ENCODE measurements at places on chromosomes 12 and 14.

DNA sequence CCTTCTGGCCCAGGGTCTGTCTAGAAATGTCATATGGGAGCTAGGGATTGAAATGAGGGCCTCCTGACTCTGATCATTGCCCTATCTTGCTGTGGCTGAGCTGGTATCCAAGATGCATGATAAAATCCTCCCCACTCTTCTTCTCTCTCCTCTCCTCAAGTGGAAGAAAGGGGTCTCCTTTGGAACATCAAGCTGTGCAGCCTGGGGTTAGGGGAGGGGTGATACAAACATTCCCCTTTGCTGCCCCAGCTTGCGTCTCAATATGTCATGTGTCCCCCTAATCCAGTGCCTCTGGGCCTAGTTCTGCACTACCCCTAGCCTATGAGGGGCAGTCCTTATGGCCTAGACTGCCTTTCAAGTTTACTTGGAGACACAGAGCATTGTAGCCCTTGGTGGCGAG, 8.5 kb downstream of the RDH16 start:
- H3K4me1 ChIP-seq: no peaks in the 10 kb centered on the region
- no peak overlapping the region for H3K4me3 ChIP-seq
- peaks cover 25% of the 10 kb centered on the region for H3K27me3 ChIP-seq
- H3K36me3 ChIP-seq: no peaks in the 10 kb centered on the region
- no peak overlapping the region for H3K27ac ChIP-seq

- no peak for DNase-seq
- H3K4me1 ChIP-seq: peaks cover 11% of the 10 kb centered on the region
- H3K27me3 ChIP-seq: no peaks in the 10 kb centered on the region
- no peaks in the 10 kb centered on the region for H3K36me3 ChIP-seq
- no peak overlapping the region for H3K4me3 ChIP-seq
These were observed 4.6 kb upstream of the POU6F1 start for GRCh38 chr12:51222461-51222860.

- H3K36me3 ChIP-seq: peaks cover 17% of the 10 kb centered on the region
- no peak overlapping the region for H3K27ac ChIP-seq
- DNase-seq: no peak
These were observed 56.4 kb downstream of the PTGER2 start for GRCh38 chr14:52370406-52370935.

- H3K27ac ChIP-seq: peak overlapping the region; percentile 11
- no peak for DNase-seq
- no peak overlapping the region for H3K4me3 ChIP-seq
- no peaks in the 10 kb centered on the region for H3K27me3 ChIP-seq
- H3K4me1 ChIP-seq: peaks cover 38% of the 10 kb centered on the region
These were observed 98.5 kb downstream of the RFLNA start for GRCh38 chr12:124393414-124393790.

- DNase-seq: no peak
- no peak overlapping the region for H3K27ac ChIP-seq
- H3K27me3 ChIP-seq: no peaks in the 10 kb centered on the region
- no peaks in the 10 kb centered on the region for H3K36me3 ChIP-seq
These were observed 122.2 kb downstream of the NTS start for GRCh38 chr12:85996280-85996679.

DNA sequence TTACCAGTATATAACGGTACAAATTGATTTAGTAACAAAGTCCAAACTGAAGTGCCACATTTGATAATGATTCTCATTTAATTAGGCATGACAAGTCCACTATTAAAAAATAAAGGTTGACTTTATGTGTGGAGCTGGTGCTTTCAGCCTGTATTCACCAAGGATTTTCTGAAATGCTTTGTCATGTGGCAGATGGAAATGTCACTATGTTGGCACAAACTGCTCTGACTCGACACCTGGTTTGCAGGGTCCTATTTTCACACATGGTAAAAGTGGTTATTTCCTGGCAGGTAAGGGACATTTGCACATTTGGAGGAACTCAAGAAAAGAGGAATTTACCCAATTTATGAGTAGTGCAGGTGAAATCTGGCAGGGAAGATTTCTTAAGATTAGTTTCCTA, 572.6 kb upstream of the MDGA2 start:
- H3K4me3 ChIP-seq: no peak overlapping the region
- DNase-seq: no peak
- H3K27ac ChIP-seq: no peak overlapping the region
- no peaks in the 10 kb centered on the region for H3K36me3 ChIP-seq
- H3K27me3 ChIP-seq: no peaks in the 10 kb centered on the region

DNA sequence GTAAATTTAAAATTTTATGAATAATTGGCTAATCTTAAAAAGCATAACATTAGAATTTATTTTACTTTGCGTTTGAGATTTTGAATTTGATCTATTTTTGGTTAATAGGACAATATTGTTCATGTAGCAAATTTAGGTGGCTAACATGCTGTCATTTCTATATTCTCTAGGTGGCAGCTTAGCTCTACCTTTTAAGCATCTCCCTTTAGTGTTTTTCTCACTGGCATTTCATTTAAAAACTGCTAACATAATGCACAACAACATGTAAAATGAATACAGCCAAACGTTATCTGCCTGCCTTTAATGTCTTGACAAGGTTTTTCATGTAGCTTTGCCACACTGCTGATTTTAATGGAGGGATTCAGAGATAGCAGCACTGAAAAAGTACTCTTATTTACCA, 272.4 kb upstream of the FBXO33 start:
- H3K4me1 ChIP-seq: no peaks in the 10 kb centered on the region
- no peak overlapping the region for H3K27ac ChIP-seq
- no peaks in the 10 kb centered on the region for H3K36me3 ChIP-seq
- no peak overlapping the region for H3K4me3 ChIP-seq
- H3K27me3 ChIP-seq: no peaks in the 10 kb centered on the region

DNA sequence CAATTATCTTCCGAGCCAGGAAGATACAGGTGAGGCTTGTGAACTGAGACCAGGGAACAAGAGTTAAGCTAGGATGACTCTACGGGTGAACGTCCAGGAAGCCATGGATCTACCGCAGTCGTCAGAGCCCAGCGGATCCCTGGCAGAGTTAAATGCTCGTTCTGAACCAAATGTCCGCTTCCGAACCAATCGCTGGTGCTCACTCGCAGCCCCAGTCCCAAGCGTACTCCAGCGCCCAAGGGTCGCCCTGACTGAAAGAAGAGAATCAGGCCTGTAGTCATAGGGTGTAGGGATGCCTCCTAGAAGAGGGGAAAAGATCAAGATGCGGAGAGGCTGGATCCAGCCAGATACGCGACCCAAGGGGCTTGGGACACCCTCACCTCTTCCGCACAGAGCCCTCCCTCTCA, 283 bp downstream of the VIPAS39 start:
- DNase-seq: no peak
- peak overlapping the region; percentile 100 for H3K27ac ChIP-seq

DNA sequence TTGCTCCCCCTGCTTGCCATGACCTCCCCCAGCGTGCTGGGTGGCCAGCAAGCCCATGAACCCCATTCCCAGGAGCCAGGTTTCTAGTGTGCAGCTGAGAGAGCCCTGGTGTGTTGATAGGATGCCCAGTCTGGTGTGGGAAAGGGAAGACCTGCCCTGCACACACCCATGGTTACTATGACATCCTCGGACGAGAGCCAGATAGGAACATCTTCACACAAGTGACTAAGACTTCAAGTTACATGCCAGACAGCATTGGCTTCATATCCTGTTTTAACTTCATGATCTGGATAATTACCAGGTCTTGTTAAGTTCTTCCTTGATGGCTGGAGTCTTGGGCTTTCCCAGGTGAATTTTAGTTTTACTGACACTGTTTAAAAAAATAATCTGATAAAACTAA, 196.6 kb upstream of the EGLN3 start:
- H3K4me3 ChIP-seq: no peak overlapping the region
- no peak overlapping the region for H3K27ac ChIP-seq
- H3K4me1 ChIP-seq: no peaks in the 10 kb centered on the region
- no peaks in the 10 kb centered on the region for H3K36me3 ChIP-seq
- peaks cover 3% of the 10 kb centered on the region for H3K27me3 ChIP-seq
- no peak for DNase-seq

DNA sequence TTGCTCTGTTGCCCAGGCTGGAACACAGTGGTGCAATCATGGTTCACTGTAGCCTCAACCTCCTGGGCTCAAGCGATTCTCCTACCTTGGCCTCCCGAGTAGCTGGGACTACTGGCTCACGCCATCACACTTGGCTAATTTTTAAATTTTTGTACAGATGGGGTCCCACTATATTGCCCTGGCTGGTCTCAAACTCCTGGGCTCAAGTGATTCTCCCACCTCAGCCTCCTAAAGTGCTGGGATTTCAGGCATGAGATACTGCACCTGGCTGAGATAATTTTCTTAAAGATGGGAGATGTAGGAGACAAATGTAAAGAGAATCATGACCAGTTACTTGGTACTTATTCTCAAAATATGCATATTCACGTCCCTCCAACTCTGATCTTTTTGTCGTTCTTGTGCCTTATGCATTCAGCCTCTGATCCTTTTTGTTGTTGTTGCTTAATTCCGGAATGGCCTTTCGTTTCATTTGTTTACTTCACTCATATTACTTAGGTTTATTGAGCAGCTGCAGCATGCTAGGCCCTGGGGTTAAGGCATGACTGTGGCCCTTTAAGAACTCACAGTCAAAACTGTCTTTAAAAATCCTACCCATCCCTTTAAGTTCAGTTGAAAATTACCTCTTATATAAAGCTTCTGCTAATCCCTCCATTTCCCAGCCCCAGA, 8.9 kb downstream of the RBMS2 start:
- H3K27me3 ChIP-seq: peaks cover 3% of the 10 kb centered on the region
- H3K4me1 ChIP-seq: no peaks in the 10 kb centered on the region
- no peak for DNase-seq
- no peak overlapping the region for H3K27ac ChIP-seq

GRCh38 chr14:66249544-66249943, 236.6 kb upstream of the CCDC196 start:
- peaks cover 15% of the 10 kb centered on the region for H3K27me3 ChIP-seq
- DNase-seq: no peak
- H3K36me3 ChIP-seq: no peaks in the 10 kb centered on the region
- no peak overlapping the region for H3K27ac ChIP-seq
- no peaks in the 10 kb centered on the region for H3K4me1 ChIP-seq

- peaks cover 43% of the 10 kb centered on the region for H3K36me3 ChIP-seq
- H3K4me3 ChIP-seq: no peak overlapping the region
- no peaks in the 10 kb centered on the region for H3K27me3 ChIP-seq
- peaks cover 39% of the 10 kb centered on the region for H3K4me1 ChIP-seq
These were observed 42.4 kb downstream of the TRIP11 start for GRCh38 chr14:91997492-91997891.

DNA sequence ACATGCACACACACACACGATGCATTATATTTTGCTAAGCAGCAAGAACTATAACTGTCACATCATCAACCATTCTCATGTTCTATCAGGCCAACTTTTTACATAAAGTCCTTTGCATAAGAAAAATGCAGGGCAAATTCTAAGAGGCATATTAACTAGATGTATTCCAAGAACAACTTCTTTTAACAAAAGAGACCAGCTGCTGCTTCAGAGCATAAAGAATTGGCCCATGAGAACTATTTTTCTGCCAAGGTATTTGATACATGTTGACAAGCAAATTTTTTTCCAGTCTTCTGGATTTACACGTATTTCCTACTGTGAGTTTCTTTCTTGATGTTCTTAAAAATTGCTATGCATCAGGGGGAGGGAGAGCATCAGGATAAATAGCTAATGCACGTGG, 27.2 kb downstream of the GLT8D2 start:
- H3K27ac ChIP-seq: no peak overlapping the region
- no peak for DNase-seq
- no peaks in the 10 kb centered on the region for H3K36me3 ChIP-seq
- H3K4me1 ChIP-seq: no peaks in the 10 kb centered on the region

- no peaks in the 10 kb centered on the region for H3K27me3 ChIP-seq
- H3K36me3 ChIP-seq: peaks cover 33% of the 10 kb centered on the region
- DNase-seq: no peak
- peaks cover 20% of the 10 kb centered on the region for H3K4me1 ChIP-seq
These were observed 27.3 kb downstream of the PPTC7 start for GRCh38 chr12:110555577-110556406.

GRCh38 chr12:86744547-86745212, 488.5 kb upstream of the MGAT4C start:
- no peaks in the 10 kb centered on the region for H3K27me3 ChIP-seq
- H3K4me1 ChIP-seq: no peaks in the 10 kb centered on the region
- H3K27ac ChIP-seq: no peak overlapping the region
- no peak for DNase-seq

- DNase-seq: no peak
- H3K36me3 ChIP-seq: no peaks in the 10 kb centered on the region
- no peak overlapping the region for H3K27ac ChIP-seq
These were observed 621.6 kb downstream of the CCER1 start for GRCh38 chr12:90333424-90333823.

DNA sequence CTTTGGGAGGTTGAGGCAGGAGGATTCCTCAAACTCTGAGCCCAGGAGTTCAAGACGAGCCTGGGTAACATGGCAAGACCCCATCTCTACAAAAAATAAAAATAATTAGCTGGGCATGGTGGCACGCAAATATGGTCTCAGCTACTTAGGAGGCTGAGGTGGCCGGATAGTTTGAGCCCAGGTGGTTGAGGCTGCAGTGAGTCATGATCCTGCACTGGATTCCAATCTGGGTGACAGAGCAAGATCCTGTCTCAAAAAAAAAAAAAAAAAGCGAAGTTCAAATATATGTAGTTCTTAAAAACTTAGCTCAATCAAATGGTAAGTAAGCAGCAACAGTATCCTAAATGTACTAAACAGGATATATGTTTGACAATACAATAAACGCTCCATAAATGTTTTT, 85.5 kb upstream of the SSTR1 start:
- H3K4me1 ChIP-seq: peaks cover 5% of the 10 kb centered on the region
- H3K4me3 ChIP-seq: no peak overlapping the region
- no peaks in the 10 kb centered on the region for H3K27me3 ChIP-seq
- no peak overlapping the region for H3K27ac ChIP-seq
